ENCODE measurements at places on chromosomes 4 and X.

DNA sequence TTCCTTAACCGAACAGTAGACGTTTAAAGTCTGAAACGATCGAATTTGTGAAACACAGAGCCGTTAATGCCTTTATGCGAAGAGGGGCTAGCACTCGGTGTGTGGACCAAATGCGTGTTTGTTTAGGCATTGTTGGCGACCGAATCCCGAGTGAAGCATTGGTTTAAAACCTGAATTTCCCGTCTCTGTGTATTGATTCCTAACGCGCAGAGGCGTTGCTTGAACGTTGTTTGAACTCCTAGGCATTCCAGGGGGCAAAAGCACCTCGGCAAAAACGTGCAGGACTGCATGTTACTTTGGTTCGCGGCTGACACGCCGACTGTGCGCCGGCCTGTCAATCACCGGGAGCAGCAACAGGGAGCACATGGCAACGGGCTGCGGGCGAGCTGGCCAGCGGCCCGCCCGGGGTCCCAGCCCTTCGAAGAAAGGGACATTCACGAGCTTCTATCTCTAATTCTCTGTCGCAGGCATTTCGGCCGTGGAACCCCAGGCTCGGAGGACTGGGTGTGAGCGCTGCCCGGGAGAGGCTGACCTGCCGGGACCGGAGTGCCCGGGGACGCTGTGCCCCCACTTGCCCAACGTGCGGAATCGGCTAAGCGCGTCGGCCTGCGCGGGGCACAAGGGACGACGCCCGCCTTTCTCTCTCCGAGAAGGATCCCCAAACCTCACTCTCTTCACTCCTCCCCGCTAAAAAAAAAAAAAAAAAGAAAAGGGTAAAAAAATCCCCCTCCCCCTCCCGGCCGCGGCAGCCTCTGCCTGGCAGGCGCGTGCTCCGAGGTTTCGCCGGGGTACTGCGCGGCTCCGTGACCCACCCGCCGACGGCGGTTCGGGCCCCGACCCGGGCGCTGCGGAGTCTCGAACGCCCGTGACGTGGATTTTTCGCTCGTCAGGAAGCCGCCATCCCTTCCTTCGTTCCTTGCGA lies 810 bp downstream of the SPRY1 start:
- DNase-seq: no peak

- no peak for DNase-seq
Measured at GRCh38 chrX:140167551-140167950, 202.2 kb upstream of the CXorf66 start.

- DNase-seq: no peak
Measured at GRCh38 chr4:109214622-109215301, 87.7 kb downstream of the COL25A1 start.

DNA sequence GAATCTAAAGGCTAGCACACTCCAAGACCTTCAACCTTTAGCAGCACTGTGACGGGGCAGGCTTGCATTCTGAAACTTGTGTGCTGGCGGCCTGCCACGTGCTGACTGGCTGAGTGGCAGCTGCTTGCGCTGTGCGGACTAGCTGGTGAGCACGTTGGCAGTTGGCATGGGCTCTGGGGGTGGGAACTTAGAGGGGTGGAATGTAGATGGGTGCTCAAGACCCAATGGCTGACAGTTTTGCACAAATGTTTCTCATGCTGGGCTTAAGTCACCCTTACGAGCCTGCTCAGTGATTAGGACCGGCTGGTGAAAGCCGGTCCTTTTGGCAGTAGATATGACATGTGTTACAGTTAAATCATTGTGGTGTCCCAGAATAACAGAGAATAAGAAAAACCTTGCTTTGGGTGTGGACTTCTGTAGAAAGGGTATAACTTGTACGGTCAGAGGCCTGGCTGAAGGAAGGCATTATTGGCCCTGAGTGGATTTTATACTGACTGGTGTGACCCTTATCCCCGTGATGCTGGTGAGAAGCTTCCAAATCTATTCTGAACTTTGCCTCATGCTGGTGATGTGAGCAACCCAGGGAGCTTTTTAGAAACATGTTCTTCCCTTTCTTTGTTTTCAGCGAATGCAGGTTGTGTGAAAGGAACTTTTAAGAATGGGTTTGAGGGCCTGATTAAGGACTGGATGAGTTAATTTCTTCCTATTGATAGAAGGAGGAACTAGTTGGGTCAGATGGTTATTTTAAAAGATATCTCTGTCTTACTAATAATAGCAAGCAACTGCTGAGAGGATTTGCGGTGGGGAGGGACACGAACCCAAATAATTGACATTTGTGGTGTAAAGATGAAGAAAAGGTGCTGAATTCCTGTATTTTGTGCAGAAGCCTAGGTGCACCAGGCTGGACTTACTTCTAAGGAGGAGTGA lies 107.4 kb upstream of the SLC4A4 start:
- DNase-seq: no peak

- DNase-seq: peak; percentile 47
Measured at GRCh38 chr4:169682372-169683047, 62.1 kb downstream of the CLCN3 start.
